Daoy (cell line): ENCODE measurements at places on chromosomes 2 and 18.
A peak's percentile ranks its signal among the peaks of the same experiment; 100 is the strongest.

DNA sequence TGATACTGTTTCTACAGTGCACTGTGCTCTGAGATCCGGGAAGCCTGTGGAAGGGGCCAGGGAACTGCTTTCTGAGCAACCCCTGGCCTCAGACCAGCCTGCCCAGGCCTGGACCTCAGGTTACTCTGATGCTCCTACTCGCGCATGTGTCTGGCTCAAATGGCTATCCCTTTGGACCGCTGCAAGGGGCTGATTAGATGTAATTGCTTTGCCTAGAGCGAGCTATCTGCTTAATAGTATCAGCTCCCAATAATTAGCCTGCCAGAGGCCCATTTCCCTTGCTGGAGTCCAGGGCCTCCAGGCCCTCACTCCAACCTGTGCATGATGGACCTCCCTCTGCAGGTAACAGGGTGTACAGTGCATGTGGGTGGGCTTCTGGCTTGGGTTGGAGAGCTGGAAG lies 7.2 kb upstream of the KCNK3 start:
- DNase-seq = no peak

- DNase-seq = no peak
Measured at GRCh38 chr2:102141011-102141943, 1.3 kb upstream of the IL1R1 start.

DNA sequence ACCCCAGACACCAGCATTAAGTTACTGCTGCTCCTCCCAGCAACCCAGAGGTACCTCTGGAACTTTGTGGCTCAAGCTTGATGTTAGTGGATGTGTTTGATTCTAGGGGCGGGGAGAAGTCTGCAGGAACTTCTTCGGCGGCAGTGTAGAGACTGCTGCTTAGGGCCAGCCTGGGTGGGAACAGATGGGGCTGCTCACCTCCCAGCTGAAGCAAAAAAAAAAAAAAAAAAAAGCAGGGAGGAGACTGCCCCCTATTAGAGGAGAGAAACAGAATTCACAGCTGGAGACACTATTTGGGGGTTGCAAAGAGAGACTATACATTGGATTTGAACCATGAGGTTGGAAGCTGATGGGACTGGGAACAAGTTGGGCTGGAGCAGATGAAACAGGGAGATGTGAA lies 28.6 kb upstream of the FAM136A start:
- DNase-seq = no peak

- DNase-seq = no peak
Measured at GRCh38 chr2:224181534-224182155, 142.6 kb upstream of the SERPINE2 start.

GRCh38 chr2:224584111-224584784 lies 915 bp downstream of the CUL3 start:
- DNase-seq = peak; percentile 32

- DNase-seq = no peak
Measured at GRCh38 chr18:64365106-64365505, 216.2 kb upstream of the LINC00305 start.

- peak; percentile 12 for DNase-seq
Measured at GRCh38 chr18:27143580-27144287, 41.4 kb downstream of the CHST9 start.

DNA sequence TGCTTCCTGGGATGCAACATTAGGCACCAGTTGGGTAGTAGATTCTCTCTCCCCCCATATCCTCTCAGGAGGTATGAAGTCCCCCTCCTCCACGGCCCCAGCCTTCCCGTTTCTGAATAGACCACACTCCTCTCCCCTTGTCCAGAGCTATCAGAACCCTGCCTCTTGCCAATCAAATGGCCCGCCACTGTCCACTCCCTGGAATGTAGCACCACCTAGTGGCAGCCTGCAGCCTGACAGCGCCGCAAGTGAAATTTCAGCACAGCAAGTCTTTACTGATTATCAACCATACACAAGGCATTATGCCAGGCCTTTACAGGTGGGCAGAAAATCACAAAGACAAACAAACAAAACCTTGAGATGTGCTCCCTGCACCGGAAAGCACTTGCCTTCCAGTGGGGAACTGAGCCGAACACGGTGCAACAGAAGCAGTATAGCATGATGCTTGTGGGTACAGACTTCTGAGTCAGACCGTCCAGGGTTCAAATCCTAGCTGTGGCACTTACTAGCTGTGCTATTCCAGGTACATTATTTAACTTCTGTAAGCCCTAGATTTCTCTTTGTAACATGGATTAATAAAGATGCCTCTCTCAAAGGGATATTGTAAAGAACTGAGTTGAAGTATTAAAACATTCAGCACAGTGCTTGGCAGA lies 174.0 kb downstream of the SMAD2 start:
- peak; percentile 60 for DNase-seq

- no peak for DNase-seq
Measured at GRCh38 chr2:141423124-141423523, 707.7 kb downstream of the LRP1B start.

DNA sequence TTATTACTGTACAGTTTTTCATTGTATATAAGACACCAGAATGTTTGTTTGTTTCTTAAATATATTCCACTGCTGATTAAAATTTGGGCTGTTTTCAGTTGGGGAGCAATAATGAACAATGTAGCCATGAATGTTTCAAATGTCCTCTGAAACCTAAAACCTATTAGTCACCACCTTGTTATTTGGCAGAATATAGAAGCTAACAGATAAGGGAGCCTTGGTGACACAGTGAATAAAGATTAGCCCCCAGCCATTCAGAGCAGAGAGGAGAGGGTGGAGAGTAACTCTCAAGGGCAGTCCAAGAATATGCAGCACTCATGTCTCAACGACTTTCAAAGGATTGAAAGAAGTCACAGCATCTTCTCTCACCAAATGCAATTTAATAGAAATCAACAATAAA lies 43.1 kb upstream of the ATP8B1 start:
- DNase-seq = peak; percentile 78

GRCh38 chr2:236086971-236087465 lies 81.2 kb downstream of the GBX2 start:
- no peak for DNase-seq

DNA sequence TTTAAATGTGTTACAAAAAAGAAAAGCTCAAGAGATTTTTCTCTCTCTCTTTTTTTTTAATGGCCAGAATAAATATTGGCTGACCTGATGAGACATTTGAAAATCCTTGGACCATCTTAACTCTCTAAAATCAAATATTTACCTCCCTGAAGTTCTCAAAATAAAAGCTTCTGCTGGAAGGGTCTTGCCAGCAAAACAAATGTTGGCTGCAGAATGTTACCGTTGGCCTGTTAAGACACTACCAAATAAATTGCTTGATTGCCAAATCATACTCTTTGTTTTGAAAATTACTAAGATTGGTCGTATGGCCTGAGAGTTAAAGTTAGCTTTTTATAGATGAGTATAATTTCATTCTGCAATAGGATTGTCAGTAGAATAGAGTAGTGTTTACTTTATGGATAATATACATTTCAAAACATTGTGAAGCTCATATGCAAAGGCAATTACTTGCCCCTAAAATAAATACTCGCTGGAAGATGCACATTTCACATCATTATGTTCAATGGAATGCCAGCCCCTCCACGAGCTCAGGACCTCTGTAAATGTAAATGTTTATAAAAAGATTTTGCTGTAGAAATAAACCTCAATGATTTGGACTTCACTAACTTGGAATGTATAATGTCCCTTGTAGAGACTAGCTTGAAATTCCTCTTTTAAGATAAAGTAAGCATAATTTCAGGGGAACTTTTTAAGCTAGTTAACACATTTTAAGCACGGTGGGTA lies 193.4 kb downstream of the SOX11 start:
- no peak for DNase-seq

DNA sequence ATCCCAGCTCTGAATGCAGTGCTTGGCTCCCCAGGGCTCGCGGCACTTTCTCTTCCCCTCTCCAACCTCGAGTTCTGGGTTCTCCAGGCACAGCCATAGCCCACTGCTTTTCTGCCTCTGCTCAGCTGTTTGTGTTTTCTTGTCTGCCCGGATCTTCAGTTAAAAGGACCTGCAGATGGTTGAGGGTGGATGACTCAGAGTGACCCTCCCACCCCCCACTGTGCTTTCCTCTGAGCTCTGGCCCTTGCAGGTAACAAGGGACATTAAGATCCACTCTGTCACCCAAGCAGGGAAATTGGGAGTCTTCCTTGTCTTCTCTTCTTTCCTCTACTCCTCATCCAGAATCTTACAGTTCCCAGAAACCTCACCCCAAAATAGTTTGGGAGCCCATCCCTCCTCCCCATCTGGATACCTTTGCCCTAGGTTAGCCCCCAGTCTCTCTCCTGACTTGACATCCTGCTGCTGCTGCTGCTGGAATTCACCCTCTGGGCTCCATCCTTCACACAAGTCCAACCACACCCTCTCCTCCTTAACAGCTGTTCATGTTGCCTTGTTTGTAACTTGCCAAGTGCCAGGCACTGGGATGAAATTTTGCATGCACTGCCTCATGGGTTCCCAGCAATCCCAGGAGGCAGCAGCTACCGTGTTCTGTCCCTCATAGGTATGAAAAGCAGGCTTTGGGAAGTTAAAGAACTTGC lies 157.9 kb upstream of the TTC39C start:
- peak; percentile 50 for DNase-seq

DNA sequence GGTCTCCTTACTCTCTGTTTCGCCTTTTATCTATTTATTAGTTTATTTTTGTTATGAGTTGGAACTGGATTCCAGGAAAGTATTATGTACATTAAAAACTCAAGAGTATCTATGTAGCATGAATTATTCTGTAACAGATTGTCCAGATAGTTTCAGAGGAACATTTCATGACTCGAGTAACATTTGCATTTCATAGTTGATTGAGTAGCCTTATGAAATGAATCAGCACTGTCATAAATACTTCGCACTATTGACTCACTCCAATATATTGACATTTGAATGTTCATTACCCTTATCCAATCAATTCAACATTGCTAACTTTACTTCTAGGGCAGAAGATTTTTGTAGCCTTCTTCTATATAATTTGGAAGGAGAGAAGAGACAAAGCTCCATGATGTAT lies 11.3 kb upstream of the VRK2 start:
- no peak for DNase-seq

- DNase-seq = no peak
Measured at GRCh38 chr2:241011751-241012510, 13.5 kb downstream of the SNED1 start.

- DNase-seq = no peak
Measured at GRCh38 chr2:41886757-41887156, 161.1 kb upstream of the PKDCC start.
